ENCODE measurements at places on chromosomes 5 and 9.
A peak's percentile ranks its signal among the peaks of the same experiment; 100 is the strongest.

DNA sequence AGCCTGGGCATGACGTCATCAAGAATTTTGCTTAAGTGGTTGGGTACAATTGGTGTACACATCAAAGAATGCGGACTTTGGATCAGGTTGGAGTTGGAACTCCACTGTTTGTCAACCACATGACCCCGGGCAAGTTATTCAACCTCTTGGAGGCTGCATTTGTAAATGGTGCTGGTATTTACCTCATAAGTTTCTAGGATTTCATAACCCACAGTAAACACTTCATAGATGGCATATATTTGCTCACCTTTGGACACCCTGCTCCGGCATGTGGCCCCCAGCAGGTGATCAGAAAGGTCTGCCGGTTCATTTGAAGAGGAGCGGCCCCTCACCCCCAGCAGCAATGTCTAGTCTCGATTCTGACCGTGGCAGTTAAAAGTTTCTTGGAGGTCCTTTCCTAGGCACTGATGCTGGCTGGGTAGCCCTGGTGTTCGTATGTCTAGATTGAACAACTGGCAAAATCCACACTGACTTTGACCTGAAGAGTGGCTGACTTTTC is 60.6 kb downstream of the IL6ST start:
- H3K27me3 ChIP-seq: no peaks in the 10 kb centered on the region
- no peak for DNase-seq
- no peak overlapping the region for H3K27ac ChIP-seq
- H3K4me3 ChIP-seq: no peak overlapping the region
- peaks cover 8% of the 10 kb centered on the region for H3K36me3 ChIP-seq

DNA sequence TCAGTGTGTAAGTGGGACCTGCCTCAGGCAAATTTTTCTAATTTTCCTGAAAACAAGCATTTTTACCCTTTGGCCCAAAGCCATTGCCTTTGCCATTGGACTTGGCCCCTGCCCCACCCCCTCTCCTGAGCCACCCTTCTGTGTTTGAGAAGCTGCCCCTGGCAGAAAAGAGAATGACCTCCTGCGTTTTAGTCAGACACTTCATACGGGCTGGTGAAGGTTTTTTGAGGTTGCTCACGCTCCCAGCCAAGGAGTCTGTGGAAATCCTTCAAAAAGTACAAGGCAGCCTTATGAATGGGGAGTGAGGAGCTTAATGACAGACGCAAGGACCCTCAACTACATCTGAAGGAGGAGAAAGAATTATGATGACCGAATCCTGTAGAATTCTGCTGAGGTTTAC is 308.9 kb downstream of the SLIT3 start:
- no peak overlapping the region for H3K27ac ChIP-seq
- no peak overlapping the region for H3K4me3 ChIP-seq
- no peaks in the 10 kb centered on the region for H3K4me1 ChIP-seq
- no peak for DNase-seq
- no peaks in the 10 kb centered on the region for H3K36me3 ChIP-seq

DNA sequence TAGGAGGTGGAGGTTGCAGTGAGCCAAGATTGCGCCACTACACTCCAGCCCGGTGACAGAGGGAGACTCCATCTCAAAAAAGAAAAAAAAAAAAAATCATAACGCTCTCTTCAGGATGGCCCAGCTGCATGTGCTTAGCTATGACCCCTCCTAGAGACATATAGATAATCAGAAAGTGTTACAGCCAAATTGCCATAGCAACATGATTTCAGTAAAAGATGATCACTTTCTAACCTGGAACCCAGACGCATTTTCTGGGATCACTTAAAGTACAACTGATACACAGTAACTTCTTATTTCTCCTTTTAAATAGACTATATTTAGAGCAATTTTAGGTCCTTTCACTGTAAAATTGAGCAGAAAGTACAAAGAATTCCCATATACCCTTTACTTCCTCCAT is 372.9 kb downstream of the CDH18 start:
- no peaks in the 10 kb centered on the region for H3K27me3 ChIP-seq
- no peaks in the 10 kb centered on the region for H3K36me3 ChIP-seq
- no peaks in the 10 kb centered on the region for H3K4me1 ChIP-seq
- no peak overlapping the region for H3K27ac ChIP-seq
- H3K4me3 ChIP-seq: no peak overlapping the region

DNA sequence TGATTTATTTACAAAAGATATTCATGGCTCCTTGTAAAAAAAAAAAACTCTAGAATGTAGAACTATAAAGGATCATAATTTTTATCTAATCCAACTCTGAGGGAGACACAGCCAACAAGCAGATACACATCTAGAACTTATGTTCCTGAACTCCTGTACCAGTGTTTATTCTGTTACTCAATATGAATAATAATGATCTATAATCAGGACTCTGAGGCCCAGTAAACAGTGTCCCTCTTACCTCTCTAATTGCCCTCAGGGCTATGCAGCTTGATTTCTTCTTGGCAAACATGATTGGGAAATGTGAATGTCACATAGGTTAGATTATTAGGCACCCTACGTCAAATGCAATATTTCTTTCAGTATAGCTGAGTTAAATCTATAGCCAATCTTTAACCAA is 391.6 kb upstream of the RPS23 start:
- no peaks in the 10 kb centered on the region for H3K27me3 ChIP-seq
- no peak overlapping the region for H3K4me3 ChIP-seq
- no peak overlapping the region for H3K27ac ChIP-seq
- DNase-seq: no peak
- no peaks in the 10 kb centered on the region for H3K4me1 ChIP-seq
- H3K36me3 ChIP-seq: no peaks in the 10 kb centered on the region

GRCh38 chr9:93891549-93892310 is 63.4 kb downstream of the BARX1 start:
- H3K27me3 ChIP-seq: no peaks in the 10 kb centered on the region
- H3K36me3 ChIP-seq: no peaks in the 10 kb centered on the region
- H3K4me3 ChIP-seq: no peak overlapping the region
- no peak overlapping the region for H3K27ac ChIP-seq
- H3K4me1 ChIP-seq: peaks cover 4% of the 10 kb centered on the region
- DNase-seq: no peak

DNA sequence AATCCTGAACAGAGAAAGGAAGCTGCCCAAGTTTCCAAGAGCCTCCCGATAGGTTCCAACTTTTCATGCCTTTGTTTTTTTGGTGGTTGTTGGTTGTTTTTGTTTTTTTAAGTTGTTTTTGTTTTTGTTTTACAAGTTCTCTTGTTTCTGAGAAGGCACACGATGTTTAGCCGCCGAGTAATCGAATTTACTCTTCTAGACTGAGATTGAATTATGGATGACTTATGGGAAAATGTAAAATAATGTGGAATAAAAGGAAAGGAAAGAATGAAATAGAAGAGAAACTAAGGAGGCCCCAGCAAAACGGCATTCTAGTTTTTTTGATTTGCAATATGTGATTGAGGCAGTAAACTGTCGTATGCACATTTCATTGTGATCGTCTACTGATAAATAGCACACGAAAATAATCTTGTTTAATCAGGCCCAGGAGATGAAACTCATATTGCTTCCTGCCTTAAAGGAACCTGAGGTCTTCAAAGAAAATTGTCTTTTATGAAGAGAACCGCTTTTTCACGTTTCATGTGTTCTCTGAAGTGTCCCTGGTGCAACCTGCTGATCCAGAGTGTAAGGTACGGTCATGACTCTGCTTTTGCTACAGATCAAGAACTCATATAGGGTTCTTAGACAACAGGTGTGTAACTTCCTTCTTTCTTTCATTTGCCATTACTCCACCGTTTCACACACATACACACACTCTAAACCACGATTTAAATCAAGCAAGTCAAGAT is 1.3 kb upstream of the GNAQ start:
- H3K36me3 ChIP-seq: no peaks in the 10 kb centered on the region
- H3K27me3 ChIP-seq: no peaks in the 10 kb centered on the region
- H3K27ac ChIP-seq: peak overlapping the region; percentile 59
- H3K4me3 ChIP-seq: peak overlapping the region; percentile 65
- H3K4me1 ChIP-seq: peaks cover 29% of the 10 kb centered on the region
- DNase-seq: peak; percentile 61

GRCh38 chr9:129258823-129259301 is 80.8 kb upstream of the IER5L start:
- no peaks in the 10 kb centered on the region for H3K27me3 ChIP-seq
- no peak for DNase-seq
- H3K36me3 ChIP-seq: no peaks in the 10 kb centered on the region
- no peak overlapping the region for H3K27ac ChIP-seq

DNA sequence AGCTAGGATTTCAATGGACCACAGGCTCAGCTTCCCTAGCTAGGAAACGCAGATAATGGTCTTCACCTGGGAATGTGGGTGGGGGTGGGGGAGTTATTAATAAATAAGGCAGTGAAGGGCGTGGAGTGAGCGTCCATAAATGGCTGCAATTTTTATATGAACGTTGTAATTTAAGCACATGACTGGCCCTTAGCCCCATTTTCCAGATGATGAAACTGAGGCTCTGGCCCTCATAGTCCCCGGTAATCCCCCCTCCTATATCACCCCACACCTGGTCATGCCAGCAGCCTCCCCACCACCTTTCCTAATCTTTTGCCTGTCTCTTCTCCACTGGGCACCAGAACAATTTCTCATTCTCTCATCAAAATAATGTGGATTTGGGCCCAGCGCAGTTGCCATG is 61.9 kb upstream of the LMX1B start:
- no peaks in the 10 kb centered on the region for H3K36me3 ChIP-seq
- no peak overlapping the region for H3K27ac ChIP-seq
- H3K4me3 ChIP-seq: no peak overlapping the region
- H3K27me3 ChIP-seq: no peaks in the 10 kb centered on the region

- no peak overlapping the region for H3K27ac ChIP-seq
- DNase-seq: no peak
- H3K4me3 ChIP-seq: no peak overlapping the region
- H3K27me3 ChIP-seq: no peaks in the 10 kb centered on the region
Measured at GRCh38 chr5:17761326-17761725, 127.1 kb downstream of the TAF11L14 start.

DNA sequence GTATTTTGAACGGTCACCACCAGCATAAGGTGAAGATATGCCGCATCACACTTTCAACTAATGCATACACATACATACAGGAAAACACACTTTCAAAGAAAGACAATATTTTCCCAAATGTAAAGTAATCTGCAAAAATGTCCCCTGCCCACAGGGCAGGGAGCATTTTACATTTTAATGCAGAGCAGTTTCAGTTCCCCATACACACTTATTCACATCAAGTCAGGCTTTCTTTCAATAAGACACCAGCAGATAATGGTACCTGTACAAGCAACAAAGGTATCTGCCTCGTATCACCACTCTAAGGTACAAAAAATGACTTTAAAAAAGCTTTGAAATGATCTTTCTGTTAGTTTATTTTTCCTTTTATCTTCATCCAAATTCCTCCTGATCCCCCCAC is 247.1 kb upstream of the CCNG1 start:
- no peaks in the 10 kb centered on the region for H3K36me3 ChIP-seq
- no peak overlapping the region for H3K27ac ChIP-seq
- H3K4me1 ChIP-seq: no peaks in the 10 kb centered on the region
- no peak for DNase-seq
- no peak overlapping the region for H3K4me3 ChIP-seq

- DNase-seq: no peak
- peaks cover 10% of the 10 kb centered on the region for H3K4me1 ChIP-seq
- no peaks in the 10 kb centered on the region for H3K27me3 ChIP-seq
- peak overlapping the region; percentile 15 for H3K27ac ChIP-seq
- no peaks in the 10 kb centered on the region for H3K36me3 ChIP-seq
- peak overlapping the region; percentile 28 for H3K4me3 ChIP-seq
Measured at GRCh38 chr5:54440456-54440893, 15.0 kb upstream of the HSPB3 start.

- H3K27ac ChIP-seq: no peak overlapping the region
- H3K27me3 ChIP-seq: no peaks in the 10 kb centered on the region
- H3K36me3 ChIP-seq: no peaks in the 10 kb centered on the region
- no peak overlapping the region for H3K4me3 ChIP-seq
- no peak for DNase-seq
Measured at GRCh38 chr9:107175041-107175440, 108.0 kb upstream of the RAD23B start.

GRCh38 chr5:73298251-73298771 is 125.3 kb downstream of the TMEM174 start:
- H3K36me3 ChIP-seq: no peaks in the 10 kb centered on the region
- no peak for DNase-seq
- H3K27me3 ChIP-seq: peaks cover 95% of the 10 kb centered on the region
- H3K4me3 ChIP-seq: no peak overlapping the region
- no peak overlapping the region for H3K27ac ChIP-seq

- no peaks in the 10 kb centered on the region for H3K36me3 ChIP-seq
- no peak for DNase-seq
- H3K27me3 ChIP-seq: no peaks in the 10 kb centered on the region
- no peaks in the 10 kb centered on the region for H3K4me1 ChIP-seq
Measured at GRCh38 chr5:116859666-116860320, 285.2 kb upstream of the SEMA6A start.

DNA sequence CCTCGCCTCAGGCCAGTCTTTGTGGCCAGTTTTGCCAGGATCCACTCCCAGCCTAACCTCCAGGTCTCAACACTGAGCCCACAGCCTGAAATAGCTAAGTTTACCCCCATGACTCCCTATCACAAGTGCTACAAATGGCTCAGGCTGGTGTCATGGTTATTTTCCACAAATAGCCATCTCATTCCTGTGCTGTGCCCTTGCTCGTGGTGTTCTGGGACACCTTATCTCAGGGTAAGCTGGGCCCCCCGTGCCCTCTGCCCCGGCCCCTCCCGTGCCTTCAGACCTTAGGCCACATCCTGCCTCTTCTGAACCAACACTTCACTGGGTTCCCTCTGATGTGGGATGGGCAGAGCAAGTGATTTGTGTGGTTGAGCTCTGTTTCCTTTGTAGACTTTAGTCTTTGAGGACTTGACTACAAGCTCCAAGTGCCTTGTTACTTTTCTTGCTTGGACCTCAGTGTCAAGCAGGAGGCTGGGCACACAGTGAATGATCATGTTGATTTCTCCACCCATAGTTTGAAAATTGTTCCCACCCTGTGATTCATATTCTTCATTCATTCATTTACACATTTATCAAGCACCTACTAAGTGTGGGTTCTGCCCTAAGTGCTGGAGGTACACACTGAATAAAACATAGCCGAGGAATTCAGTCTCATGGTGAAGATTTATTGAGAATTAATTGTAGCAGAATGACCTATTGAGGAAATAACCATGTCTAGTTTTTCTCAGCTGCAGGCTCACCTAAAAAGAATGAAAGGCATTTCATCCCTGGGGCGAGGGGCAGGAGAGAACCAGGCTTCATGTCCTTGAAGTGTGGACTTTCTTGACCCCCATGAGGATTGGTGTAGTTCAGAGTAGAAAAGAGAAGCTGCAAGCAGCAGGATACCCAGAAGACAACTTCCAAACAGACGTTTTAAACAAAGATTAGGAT is 84.5 kb upstream of the CTNNA1 start:
- H3K36me3 ChIP-seq: no peaks in the 10 kb centered on the region
- no peak overlapping the region for H3K4me3 ChIP-seq
- H3K4me1 ChIP-seq: peaks cover 23% of the 10 kb centered on the region
- no peak for DNase-seq
- no peak overlapping the region for H3K27ac ChIP-seq

- DNase-seq: no peak
- no peaks in the 10 kb centered on the region for H3K36me3 ChIP-seq
- H3K27ac ChIP-seq: no peak overlapping the region
Measured at GRCh38 chr9:131337131-131337848, 47.8 kb downstream of the PLPP7 start.
